ENCODE measurements at places on chromosomes 5 and 9.

DNA sequence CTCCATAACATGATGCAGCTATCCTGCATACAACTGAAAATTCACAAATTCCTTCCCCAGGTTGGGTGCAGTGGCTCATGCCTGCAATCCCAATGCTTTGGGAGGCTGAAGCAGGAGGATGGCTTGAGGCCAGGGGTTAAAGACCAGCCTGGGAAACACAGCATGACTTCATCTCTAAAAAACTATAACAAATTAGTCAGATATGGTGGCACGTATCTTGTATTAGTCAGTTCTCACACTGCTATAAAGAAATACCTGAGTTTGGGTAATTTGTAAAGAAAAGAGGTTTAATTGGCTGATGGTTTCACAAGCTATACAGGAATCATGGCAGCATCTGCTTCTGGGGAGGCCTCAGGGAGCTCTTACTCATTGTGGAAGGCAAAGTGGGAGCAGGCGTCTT, 56.4 kb upstream of the DAPK1 start:
- DNase-seq = no peak

GRCh38 chr5:169765176-169765996, 128.3 kb downstream of the DOCK2 start:
- DNase-seq = no peak

GRCh38 chr5:171131497-171131896, 177.6 kb upstream of the TLX3 start:
- DNase-seq = no peak

DNA sequence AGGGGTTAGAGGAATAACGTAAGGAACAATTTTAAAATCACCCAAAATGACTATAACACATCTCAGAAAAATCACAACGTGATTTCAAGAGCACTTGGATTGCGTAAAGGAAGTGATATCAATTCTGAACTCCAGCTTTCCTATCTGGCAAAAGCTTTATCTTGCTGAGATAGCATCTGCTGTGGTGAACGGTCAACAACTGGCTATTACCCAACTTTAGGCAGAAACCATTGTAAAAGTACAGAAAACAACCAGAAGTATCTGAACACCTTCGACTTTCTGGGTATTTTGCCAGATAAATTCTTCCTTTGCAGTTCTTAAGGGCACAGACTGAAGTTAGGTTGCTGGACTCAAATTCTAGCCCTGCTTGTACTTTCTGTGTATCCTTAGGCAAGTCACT, 9.2 kb downstream of the ABLIM3 start:
- no peak for DNase-seq

DNA sequence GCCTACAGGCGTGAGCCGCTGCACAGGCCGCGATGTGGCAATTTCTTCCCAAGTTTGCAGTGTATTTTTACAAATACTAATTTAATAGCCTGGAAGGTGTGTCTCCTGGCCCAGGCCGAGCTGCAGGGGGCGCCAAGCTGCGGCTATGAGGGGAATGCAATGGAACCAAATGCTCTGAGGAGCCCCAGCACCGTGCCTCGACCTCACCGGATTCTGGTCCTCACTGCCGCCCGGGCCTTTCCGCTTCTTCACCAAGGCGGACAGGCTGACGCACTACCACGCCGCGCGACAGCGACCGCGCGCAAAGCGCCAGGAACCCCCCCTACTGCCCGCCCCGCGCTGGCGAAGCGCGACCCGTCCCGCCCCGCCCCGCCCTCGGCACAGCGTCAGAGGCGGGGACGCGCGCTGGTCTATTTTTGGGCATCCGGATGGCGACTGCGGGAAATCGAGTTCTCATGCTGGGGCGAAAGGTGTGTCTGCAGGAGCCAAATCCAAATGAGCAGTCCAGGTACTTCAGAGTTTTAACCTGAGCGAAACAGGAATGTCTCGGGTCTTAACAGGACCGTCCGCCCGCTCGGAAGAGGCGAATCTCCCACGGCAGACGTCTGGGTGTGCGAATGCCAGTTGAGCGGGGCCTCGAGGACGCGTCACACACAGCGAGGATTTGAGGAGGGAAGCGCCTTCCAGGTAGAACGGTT, 31.7 kb upstream of the PRXL2C start:
- peak; percentile 74 for DNase-seq

All from left kidney (tissue), 8 donors.